ENCODE measurements at places on chromosomes 16 and 17. TPM values are rescaled to one million over a fixed set of nuclear protein-coding genes. Genes with fewer than 3 reads are reported as not detected.

GRCh38 chr17:15185625-15185991 lies 79.5 kb downstream of the PMP22 start:
- DNase-seq, result no peak

Gene TXNL4B
- total RNA-seq, result 17.1 TPM

- DNase-seq, result no peak
These were observed 3.8 kb upstream of the HOXB2 start for GRCh38 chr17:48548523-48549280.

DNA sequence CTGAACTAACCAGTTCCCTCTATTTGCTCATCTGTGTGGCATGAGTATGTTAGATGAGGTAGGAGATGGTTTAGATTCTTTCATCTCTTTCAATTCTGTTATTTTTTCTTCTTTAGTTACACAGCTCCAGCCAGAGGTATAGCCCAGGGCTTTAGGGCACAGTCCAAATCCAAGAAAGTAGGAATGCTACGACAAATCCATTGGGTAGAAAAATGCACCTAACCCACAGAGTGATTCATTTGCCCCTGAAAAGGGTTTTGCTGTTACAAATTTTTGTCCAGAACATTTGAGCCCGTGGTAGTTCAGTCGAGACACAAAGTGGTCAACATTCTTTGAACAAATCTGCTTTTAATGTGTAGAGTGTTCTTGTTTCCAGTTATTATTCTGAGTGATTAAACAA lies 250.7 kb downstream of the HS3ST3A1 start:
- DNase-seq, result no peak

Gene PYDC1
- not detected for total RNA-seq

Gene CAMTA2
- 90.2 TPM for total RNA-seq

GRCh38 chr16:5354645-5355044 lies 257.1 kb upstream of the EEF2KMT start:
- no peak for DNase-seq

DNA sequence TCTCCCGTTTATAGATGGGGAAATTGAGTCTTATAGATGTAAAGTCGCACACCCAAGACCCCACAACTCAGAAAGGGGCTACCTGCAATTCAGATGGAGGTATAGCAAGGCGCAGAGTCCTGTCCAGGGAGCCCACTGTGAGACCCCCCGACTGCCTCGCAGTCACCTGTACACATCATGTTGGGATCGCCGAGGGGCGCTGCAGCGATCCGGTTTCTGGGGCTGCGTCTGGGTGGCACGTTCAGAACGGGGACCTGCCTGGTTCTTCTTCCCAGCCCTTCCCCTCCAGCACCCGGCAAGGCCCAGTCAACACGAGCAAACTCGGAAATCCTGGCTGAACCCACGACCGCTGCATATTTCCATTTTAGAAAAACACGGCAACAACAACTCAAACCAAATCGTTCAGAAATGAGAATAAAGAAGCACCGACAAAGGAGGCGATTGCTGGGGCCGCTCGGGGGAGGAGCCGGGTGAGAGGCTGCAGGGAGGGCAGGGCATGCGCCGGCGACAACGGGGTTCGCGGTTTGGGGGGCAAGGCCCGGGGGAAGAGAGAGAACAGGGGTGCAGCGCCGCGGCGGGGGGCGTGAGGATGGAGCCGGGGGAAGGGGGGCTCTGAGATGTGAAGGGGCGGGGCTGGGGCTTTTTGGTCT lies 643 bp downstream of the HSDL1 start:
- DNase-seq, result peak; percentile 26

DNA sequence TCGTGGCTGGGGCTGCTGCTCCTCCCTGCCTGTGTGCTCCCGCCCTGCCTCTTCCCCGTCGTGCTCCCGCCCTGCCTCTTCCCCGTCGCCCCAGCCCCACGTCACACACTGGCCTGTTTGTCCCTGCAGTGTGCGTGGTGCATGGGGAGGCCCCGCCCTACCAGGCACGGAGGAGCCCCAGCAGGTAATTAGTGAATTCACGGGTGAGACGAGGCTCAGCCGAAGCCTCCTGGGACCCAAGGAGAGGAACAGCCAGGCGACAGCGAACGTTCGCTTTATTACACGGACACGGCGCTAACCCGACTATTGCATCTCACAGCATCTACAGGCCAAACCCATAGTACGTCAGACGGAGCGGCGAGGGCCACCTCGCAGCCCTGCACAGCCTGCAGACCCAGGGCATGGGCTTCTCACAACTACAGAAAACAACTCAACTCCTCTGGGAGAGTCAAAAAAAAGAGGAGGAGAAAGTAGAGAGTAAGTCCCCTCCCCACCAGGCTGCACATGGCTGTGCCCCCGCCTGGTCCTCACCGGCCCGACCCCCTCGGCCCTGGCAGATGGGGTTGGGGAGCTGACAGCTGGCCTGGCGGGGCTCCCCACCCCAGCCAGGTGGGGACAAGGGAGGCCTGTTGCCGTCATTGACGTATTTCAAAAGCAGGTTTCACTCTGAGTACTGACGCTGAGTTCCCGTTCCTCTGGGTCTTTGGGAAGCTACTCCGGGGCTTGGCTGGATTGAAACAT lies 4.3 kb upstream of the PABPN1L start:
- DNase-seq, result no peak

DNA sequence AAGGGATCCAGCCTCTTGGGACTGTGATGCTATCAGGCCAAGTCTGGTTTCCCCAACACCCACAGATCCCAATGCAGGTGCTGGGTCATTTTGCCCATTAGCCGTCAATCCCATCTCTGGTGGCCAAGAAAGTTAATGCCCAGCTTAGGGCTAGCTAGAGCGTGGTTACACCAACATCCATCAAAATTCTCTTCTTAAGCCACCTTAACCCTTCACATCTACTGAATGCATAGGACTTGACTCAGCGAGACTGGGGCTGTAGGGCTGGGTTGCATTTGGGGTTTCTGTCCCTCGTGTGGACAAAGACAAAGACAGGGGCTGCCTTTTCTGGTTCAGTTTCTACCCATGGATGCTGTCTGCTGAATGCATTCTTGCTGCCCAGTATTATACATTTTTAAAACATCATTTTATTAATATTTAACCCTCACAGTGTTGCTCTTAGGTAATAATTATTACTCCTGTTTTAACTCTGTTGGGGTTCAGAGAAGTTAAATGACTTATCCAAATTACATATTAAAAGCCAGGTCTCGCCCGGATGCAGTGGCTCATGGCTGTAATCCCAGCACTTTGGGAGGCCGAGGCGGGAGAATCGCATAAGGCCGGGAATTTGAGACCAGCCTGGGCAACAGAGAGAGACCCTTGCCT lies 141.1 kb upstream of the NOL11 start:
- DNase-seq, result no peak

Gene PRSS33
- total RNA-seq, result not detected

DNA sequence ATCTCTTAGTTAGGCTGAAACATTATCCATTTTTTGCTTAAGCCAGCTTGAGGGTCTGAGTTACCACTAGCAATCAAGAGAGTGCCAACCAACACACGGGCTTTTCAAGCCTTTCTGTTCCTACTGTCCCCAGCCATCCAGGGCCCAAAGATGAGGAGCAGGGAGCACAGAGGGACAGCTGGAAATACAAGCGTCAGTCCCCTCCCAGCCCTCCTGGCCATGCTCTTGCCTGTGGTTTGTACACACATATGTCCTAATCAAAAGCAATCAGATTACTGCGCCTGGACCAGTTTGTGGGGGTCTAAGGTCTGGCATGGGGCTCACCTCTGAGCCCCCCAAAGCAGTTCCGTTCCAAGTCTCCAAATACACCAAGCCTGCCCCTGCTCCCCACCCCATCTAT lies 3.5 kb downstream of the CORO7 start:
- no peak for DNase-seq

- no peak for DNase-seq
These were observed 593.5 kb upstream of the SOX9 start for GRCh38 chr17:71527311-71527710.

Gene EXOC7
- 103 TPM for total RNA-seq

Gene HS3ST3A1
- 1.2 TPM for total RNA-seq

- no peak for DNase-seq
These were observed 45.9 kb downstream of the TMEM114 start for GRCh38 chr16:8544406-8544805.

DNA sequence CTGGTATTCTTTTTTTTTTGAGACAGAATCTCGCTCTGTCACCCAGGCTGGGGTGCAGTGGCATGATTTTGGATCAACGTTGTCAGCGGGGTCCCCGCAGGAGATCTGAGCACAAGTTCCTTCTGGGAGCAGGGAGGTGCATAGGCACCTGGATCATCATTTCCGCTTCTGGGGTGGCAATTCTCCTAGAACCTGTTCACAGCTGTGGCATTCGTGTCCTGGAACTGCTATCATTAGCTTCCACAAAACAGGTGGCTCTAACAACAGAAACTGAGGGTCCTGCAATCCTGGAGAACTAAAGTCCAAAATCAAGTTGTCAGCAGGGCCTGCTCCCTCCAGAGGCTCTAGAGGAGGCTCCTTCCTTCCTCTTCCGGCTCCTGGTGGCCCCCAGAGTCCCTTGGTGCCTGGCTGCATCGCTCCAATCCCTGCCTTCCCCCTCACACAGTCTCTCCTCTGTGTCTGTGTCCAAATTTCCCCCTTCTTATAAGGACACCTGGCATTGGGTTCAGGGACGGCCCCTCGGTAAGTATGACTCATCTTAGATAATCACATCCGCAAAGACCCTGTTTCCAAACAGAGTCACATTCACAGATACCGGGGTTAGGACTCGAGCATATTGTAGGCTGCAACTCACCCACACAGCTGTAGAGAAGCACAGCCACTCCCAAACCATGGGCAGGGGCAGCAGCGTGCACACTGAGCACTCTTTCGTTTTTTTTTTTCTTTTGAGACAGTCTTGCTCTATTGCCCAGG lies 43.5 kb upstream of the KLHDC4 start:
- no peak for DNase-seq

DNA sequence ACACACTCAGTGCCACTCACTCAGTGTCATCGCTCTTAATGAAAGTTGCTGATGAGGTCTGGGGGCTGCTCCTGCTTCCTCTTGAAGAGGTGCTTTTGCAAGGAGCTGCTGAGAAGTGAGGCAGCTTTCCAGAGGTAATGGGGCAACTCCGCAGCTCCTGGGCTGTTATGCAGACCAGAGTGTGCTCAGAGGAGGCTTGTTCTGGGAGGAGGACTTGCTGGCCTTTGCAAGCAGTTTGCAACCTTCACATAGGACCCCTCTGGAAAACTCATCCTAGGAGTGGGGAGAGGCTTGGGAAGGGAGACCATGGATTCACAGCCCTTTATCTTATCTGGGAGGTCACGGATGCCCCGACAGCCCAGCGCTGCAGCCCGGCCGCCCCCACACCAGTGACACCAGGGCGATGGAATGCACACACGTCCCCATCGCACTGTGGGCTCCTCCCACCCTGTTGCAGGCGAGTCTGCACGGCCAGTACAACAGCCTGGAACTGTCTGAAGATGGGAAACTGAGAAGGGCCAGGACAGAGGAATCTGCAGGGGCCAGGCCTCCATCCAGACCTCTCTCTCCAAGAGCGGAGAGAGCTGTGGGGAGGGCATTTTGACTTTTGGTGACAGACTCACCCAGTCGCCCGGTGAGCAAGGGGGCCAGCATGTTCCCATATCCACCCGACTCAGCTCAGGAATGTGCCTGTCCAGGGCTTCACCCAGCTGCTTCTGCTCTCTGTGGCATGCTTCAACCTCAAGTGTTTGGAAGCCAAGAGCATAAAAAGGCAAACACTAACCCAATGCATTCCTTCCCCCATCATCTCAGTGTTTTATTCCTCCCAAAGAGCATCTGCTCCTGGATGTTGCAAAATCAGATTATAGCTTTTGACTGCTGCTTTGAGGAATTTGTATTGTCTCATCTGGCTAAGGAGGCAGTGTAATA lies 78.6 kb upstream of the ZNF469 start:
- DNase-seq, result no peak

Gene RAB26
- total RNA-seq, result 0.59 TPM

Gene SLC5A10
- not detected for total RNA-seq

GRCh38 chr16:31473264-31473984 lies 1.5 kb downstream of the TGFB1I1 start:
- no peak for DNase-seq

DNA sequence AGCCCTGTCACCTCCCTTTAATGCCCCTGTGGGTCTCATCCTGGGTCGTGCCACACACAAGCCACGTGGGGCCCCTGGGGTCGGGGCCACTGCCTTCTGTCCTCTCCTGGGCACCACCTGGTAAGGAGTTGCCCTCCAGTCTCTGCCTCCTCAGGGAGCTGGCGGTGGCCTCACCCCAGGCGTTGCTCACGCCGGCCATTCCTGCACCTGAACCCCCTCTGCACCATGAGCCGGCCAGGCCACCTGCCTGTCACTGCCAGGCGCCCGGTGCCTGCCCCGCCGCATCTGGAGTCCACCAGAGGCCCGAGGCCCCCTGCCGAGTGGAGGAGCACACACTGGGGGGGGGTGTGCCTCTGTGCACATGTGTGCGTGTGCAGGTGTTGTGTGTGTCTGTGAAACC lies 10.4 kb downstream of the NHERF2 start:
- no peak for DNase-seq

Gene ANKRD40CL
- not detected for total RNA-seq

GRCh38 chr16:71565812-71566700 lies 10.8 kb downstream of the TAT start:
- no peak for DNase-seq

GRCh38 chr16:86926181-86927094 lies 348.1 kb downstream of the FOXL1 start:
- no peak for DNase-seq

Gene CDRT15
- total RNA-seq, result not detected

DNA sequence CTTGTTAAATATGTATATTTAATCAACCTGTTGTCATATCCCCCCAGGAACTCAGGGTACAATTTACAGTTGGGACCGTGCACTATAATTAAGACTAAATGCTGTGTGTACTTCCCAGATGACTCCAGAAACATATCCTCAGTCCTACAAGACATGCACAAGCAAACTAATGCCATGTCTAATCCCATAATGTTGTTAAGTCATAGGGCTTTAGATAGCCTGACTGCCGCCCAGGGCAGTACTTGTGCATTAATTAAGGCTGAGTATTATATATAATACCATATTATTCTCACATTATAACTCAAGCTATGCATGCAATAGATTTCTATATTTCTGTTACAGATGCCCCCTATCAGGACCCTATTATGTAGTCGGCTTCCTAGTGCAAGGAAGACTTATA lies 20.1 kb upstream of the CPHXL start:
- DNase-seq, result no peak

DNA sequence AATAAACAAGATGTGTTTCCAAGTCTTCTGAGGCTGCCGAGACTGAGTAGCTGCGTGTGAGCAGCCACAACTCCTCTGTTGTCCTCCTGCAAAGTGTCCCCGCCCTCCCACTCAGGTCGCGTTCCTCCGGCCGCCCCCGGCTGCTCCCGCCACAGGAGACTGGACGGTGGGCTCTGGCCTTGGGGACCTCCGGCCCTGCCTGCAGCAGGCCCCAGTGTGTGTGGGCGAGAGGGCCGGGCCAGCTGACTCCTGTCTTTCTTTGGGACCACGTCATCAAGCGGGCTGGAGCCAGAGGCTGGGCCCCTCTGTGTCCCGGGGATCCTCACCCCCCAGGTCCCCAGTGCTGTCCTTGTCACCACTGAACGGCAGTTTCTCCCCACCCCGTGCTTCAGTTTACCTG lies 175.3 kb downstream of the NPIPB11 start:
- no peak for DNase-seq

Gene METTL16
- 49.1 TPM for total RNA-seq

GRCh38 chr17:2251098-2251497 lies 52.5 kb downstream of the SMG6 start:
- DNase-seq, result no peak

Gene KRT40
- total RNA-seq, result not detected

- DNase-seq, result no peak
These were observed 19.9 kb upstream of the RSL1D1 start for GRCh38 chr16:11871193-11871592.

- no peak for DNase-seq
These were observed 687.2 kb downstream of the WWOX start for GRCh38 chr16:78786635-78787034.

- no peak for DNase-seq
These were observed 82.1 kb downstream of the CCT6B start for GRCh38 chr17:34879146-34879545.

All from activated T-helper 2 cell treated with anti-CD3 and anti-CD28 coated beads, Interferon-gamma antibody, Interleukin-2, Interleukin-4, amounts not matched to agents 10 μg/mL and 5 μg/mL and 100 μg/mL, durations not matched to agents 14 hours and 24 hours and 36 hours (primary cell).